Kidney epithelial cell (primary cell): ENCODE measurements at places on chromosomes 11 and 22. TPM values are rescaled to one million over a fixed set of nuclear protein-coding genes. Genes with fewer than 3 reads are reported as not detected.

DNA sequence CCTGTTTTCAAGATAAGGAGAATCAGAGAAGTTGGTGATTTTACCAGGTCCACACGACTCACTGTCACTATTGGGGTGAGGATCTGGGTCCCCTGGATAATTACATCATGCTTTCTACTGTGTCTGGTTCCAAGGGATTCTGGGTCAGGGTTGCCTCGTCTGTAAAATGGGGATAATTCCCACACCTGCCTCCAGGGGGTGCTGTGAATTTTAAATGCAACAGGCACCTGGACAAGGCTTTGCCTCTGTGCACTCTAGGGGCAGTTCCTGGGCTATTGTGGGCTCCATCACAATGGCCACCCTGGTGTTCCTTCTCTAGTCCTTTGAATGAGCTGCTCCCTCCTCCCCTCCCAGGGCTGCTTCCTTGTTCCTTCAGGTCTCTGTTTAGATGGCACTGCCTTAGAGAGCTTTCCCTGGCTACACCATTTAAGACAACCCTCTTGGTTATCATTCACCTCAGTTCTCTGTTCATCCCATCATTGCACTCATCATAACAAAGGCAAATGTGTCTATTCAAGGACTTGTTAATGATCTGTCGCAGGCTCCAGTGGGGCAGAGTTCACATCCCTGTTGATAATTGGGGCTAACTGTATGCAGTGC lies 178.6 kb downstream of the MIAT start:
- no peak for DNase-seq

DNA sequence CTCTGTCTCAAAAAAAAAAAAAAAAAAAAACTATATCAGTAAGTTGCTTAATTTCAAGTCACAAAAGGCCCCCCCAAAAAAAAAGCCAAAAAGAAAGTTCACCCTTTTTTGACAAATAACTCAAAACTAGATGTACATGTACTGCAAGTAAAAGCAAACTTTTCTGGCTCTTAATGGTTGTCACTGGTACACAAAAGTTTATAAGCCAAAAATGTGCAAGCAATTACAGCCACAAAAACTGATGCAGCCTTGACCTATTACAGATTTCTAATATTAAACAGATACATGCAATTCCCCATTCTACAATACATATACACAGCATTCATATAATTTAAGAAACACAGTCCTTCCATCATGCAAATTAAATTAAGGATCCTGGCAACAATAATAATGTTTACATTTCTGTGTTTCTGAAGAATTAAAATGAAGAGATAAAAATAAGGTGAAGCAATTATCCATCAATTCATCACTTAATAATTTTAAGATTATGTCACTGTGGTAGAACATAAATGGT lies 18.6 kb downstream of the PICALM start:
- no peak for DNase-seq

DNA sequence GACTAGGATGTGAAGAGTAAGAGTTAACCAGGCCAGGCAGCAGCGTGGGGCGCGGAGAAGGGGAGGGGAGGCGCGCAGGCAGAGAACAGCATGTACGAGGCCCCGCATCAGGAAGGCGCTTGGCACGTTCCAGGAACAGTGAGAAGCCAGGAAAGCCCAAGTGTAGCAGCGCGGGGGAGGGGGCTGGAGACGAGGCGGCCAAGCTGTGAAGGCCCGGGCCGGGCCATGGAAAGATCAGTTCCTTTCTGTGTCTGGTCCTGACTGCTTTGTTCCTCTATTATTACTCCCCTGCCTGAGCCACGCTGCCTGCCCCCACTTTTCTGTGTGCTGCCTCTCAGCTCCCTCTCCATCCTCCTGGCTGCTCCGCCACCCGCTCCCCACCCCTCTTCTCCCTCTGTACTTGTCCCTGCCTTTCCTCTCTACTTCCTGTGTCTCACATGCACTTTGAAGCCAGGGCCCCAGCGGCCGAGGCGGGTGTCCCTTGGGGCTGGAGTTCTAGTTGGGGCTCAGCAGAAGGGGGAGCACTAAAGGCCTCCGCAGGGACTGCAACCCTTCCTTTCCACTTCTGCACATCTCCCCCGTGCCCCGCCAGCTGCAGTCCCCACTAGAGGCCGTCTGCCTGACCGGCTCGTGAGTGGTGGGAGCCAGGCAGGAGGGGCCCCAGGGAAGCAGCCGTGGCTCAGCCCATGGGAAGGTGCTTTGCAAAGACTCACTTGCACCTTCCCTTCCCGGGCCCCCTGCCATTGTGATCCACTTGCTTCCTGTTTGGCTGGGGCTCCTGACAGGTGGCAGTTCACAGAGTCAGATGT lies 63.7 kb downstream of the PRDM11 start:
- no peak for DNase-seq

DNA sequence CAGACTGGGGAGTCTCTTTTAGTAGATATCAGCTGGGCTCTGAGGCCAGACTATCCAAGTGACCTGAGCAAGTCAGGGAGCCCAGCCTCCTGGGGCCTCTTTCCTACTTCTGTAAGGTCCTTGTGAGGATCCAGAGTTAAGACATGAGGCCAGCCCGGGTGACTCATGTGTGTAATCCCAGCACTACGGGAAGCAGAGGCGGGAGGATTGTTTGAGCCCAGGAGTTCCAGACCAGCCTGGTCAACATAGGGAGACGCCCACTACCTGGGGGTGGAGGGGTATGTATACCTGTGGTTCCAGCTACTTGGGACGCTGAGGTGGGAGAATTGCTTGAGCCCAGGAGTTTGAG lies 36.9 kb upstream of the POLA2 start:
- DNase-seq: peak; percentile 29

DNA sequence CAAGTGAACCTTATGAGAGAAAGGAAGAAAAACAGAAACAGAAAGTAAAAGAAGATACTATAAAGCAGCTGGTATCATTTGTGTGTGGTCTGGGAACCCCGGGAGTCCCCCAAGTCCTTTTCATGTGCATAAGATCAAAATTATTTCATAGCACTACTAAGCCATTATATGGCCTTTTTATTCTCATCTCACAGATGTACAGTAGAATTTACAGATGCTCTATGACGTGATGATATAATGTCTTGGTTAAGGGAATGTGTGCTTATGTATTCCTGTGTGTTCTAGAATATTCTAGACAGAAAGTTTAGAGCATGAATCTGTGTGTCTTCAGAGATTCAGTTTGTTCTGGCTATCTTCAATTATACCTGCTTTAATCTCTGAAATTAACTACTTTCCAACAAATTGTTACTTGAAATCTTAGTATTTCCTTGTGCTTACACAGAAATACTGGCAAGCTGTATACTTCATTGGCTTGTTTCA lies 8.6 kb upstream of the TPP1 start:
- no peak for DNase-seq

- no peak for DNase-seq
Observed at GRCh38 chr11:117733316-117733715, 63.7 kb downstream of the DSCAML1 start.

DNA sequence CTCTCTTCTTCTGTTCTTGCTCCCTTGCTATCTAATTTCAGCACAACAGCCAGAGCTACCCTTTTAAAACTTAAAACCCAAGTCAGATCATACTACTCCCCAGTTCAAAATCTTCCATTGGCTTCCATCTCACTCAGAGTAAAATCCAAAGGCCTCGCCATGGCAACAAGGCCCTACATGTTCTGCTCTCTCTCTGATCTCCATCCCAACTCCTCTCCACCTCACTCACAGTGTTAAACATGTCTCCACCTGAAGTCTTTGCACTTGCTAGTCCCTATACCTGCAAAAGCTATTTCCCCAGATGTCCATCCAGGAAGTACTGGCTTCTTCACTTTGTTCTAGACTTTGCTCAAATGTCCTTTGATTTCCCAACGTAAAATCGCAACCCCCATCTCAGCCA lies 3.0 kb upstream of the GRAP2 start:
- DNase-seq: no peak

DNA sequence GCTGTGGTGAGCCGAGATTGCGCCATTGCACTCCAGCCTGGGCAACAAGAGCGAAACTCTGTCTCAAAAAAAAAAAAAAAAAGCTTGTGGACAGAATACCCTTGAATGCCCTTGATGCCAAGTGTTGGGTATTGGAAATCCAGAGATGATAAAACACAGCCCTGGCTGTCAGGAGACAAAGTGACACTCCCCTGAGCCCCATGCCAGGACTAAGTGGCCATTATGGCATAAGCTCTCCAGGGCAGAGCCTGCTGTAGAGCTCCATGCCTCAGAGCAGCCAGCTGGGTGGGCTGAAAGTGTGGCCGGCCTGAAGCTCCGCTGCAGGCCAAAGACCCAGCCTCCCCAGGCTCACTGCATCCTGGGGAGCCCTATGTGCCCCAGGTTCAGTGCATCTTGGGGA lies 4.9 kb downstream of the RNF215 start:
- DNase-seq: no peak

GRCh38 chr22:11626422-11626773 lies 3901.6 kb upstream of the OR11H1 start:
- no peak for DNase-seq

GRCh38 chr11:118910309-118911112 lies 15.2 kb downstream of the BCL9L start:
- no peak for DNase-seq

DNA sequence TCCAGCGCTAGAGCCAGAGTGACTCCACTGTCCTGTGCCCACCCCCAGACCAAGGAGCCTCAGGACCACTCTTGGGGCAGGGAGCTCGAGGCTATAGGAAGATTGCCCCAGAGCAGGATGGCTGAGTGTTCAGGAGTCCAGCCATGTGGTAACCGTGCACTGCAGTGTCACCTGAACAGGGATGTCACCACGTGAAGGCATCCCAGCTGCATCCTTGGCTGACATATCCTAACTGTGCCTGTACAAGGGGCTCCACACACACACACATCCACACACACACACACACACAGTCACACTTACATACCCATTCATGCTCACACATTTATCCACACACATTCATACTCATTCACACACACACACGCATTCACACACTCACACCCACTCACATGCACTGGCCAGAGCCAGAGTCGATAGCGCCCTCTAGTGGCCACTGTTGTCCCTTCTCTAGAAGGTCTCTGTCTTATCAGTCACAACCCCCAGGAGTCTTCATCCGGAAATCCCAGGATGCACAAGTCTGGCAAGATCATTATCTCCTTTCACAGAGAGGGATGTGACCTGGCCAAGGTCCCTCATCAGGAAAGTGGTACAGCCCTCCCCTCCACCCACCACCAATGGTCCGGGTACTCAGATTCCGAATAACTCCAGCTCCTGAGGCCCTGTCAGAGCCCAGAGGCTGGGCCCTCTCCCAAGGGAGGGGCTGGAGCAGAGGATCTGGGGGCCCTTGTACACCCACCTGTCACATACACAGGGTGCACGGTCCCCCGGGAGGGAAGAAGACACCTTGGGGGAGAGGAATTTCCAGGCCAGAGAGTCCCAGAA lies 55.1 kb downstream of the IGLL5 start:
- no peak for DNase-seq

- DNase-seq: no peak
Observed at GRCh38 chr11:8788616-8789015, 106.0 kb downstream of the RPL27A start.

GRCh38 chr22:31637447-31637890 lies 24.5 kb downstream of the PISD start:
- no peak for DNase-seq

GRCh38 chr22:17086788-17087497 lies 2.1 kb downstream of the IL17RA start:
- no peak for DNase-seq

- no peak for DNase-seq
Observed at GRCh38 chr11:10051868-10052586, 242.0 kb downstream of the SBF2 start.

- no peak for DNase-seq
Observed at GRCh38 chr11:80118073-80118472, 677.2 kb upstream of the TENM4 start.

- DNase-seq: no peak
Observed at GRCh38 chr11:70091638-70092037, 13.5 kb downstream of the ANO1 start.

DNA sequence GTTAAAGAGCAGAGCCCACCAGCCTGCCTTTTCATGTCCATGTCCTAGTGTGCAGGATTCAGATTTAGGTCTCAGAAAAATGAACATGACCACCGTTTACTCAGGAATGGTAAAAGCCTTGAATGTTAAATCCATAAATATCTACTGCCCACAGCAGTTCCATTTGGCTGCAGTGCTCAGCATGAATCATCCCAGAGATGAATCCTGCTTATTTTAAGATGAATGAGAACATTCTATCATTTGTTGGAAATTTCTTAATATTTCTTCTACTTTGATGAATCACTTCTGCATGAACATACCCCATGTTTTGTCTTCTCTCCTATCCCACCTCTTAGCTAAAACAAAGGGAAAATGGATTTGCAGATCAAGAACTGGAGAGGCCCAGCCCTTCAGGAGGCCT lies 47.5 kb upstream of the AQP11 start:
- no peak for DNase-seq

GRCh38 chr22:43828725-43828997 lies 16.6 kb upstream of the EFCAB6 start:
- DNase-seq: no peak

GRCh38 chr11:39542460-39542859 lies 1917.0 kb downstream of the LRRC4C start:
- peak; percentile 34 for DNase-seq

Gene CHCHD10
- 13.5 and 21.0 TPM in 2 replicates for total RNA-seq

Gene APOC3
- not detected in 2 replicates for total RNA-seq

Gene KCNQ1
- 2.3 and 2.8 TPM in 2 replicates for total RNA-seq

Gene OR51B5
- not detected in 2 replicates for total RNA-seq

Gene OR4A16
- total RNA-seq: not detected in 2 replicates
